ENCODE measurements at places on chromosomes 7 and 10.

DNA sequence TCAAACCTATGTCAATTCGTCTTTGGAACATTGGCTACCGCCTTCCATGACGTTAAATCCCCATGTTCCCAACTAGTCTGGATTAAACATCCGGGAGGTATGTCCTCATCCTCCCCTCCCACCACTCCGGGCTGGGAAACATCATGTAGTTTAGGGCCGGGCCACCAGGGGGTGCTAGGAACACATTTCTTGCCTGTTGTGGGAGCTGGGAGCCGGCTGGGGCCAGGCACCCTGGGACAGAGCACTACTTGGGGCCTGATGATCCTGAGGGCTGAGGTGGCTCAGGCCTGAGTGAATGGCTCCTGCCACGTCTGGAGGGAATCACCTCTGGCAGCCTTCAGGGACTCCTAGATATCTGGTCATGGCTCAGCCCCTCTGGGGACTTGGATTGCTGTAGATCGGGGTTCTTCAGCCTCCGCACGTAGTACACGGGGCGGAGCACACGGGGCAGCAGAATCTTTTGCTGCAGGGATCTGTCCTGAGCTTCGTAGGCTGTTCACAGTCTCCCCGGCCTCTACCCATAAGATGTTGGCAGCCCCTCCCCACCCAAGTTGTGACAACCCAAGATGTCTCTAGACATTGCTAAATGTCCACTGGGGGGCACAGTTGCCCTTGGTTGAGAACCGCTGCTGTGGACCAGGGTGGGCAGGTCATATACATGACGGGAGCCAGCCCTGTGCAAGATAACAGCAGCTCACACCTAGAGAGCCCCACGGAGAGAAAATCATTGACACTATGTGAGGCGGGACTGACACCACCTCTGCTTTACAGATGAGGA lies 141.2 kb upstream of the ZNF716 start:
- DNase-seq: peak; percentile 1

DNA sequence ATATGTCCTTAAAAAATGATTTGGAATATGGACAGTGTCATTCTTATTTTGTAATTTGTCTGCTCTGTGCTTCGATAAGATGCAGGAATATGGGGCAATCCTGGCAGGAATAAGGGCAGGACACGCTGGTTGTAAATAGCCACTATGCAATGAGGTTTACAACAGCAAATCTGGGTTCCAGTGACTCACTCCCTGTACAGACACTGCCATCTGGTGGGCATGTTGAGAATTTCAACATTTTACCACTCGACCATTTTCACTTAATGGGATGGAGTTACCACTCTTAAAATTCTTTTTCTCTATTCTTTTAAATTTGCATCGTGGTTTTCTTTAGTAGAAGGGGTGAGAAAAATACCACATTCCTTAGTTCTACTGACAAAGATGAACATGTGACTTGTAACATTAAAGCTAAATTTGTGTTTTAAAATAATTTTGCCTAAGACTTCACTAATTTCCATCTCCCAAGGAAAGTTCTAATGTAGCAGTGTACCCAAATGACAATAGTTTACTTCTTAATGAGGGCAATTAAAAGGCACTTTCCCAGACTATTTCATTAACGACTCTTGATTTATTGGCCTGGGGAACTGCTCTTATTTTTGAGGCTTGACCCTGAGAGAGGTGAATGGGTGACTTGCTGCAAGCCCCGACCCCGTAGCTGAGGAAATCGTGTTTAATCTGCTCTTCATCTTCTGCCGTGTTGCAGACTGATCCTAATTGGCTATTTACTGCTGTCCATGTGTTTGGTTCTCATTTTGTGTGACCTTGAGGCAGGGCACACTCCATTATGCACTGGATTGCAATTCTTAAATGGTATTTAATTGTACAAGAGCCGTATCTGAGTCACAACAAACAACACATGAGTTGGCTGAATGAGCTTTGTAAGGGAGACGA lies 173.6 kb upstream of the IMMP2L start:
- peak; percentile 27 for DNase-seq

DNA sequence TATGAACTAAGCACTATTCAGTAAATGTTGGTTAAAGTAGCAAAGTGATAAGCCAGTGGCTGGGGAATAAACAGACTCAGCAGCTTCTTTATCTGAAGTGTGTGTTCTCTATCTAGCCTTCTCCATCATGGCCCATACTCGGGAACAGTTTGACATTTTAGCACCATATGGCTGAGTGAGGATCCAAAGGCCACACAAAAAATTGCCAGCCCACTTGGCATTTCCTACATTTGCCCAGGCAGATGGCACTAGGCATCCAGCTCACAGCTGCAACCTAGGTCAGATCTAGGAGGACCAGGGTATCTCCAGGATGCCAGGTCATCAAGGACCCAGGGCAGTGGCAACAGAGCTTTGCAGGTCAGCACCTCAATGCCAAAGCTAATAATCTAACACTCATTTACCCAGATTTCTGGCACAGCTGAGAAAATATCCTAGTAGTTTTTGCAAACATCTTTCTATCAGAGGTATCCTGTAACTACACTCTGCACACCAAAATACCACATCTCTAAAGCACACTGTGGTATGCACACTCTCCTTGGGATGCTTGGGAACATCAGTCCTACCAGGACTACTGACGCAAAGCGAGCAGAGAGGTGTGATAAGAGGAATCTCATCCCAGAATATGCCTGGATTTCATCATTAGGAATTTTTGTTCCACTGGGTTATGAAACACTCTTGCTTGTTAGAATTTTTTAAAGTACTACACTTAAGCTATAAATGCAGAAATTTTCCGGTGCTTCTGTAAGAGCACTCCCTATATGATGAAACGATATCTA lies 61.7 kb downstream of the DOCK4 start:
- no peak for DNase-seq

GRCh38 chr7:56121440-56121839 lies 5.2 kb upstream of the NUPR2 start:
- DNase-seq: no peak

GRCh38 chr10:80476685-80477084 lies 22.6 kb downstream of the TSPAN14 start:
- DNase-seq: no peak

DNA sequence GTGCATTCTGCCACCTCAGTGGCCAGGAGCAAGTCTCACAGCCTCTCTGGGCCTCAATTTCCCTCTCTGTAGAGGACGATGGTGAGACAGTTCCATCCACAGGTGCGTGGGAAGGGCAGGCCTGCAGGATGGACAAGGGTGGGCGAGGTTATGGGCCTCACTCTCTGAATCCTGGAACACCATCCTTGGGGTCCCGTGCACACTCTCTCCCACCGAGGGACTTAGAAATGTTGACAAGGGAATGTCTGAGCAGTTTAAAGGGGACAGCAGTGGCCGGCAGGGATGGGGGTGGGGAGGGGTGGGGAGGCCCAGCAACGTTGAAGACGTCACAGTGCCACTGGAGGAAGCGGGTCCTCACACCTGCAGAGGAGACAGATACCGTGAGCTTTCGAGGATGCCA lies 111.5 kb downstream of the FOXL3 start:
- DNase-seq: no peak

DNA sequence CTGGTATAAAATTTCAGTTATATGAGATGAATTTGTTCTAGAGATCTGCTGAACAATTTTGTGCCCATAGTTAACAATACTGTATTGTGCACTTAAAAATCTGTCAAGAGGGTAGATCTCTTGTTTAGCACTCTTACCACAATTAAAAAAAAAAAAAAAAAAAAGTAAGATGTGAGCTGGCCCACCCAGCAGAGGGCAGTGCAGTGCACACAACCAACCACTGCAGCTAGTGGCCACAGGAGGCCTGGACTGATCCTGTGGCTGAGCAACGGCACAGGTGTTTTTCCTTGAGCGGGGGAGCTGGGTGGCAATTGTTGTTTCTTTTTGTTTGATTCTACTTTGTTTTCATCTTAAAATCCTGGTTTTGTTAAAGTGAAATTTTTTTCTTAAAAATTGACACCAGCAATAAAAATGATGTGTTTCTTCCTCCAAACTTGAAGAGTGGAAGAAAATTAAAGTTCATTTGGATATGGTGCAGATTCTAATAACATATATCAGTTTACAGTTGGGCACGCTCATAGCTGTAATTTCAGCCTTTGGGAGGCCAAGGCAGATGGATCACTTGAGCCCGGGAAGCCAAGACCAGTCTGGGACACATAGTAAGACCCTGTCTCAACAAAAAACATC lies 171.1 kb upstream of the TBX20 start:
- peak; percentile 51 for DNase-seq

DNA sequence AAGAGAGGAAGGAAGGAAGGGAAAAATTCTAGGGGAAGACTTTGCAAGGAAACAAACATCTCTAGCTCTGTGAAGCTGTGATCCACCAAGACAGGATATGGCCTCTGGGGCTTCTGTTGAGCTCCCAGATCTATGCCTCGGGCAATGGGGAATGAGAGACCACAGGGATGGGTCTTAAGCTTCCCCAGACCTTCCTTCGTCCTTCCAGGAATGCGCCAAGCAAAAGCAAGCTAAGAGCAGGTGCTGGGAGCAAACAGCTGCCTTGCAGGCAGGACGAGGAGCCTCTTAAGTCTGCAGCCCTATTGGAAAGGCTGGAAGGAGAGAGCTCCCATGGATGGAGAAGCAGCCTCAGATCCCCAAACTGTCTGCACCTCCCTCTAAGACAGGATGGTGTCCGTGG lies 21.9 kb upstream of the ELN start:
- DNase-seq: no peak

DNA sequence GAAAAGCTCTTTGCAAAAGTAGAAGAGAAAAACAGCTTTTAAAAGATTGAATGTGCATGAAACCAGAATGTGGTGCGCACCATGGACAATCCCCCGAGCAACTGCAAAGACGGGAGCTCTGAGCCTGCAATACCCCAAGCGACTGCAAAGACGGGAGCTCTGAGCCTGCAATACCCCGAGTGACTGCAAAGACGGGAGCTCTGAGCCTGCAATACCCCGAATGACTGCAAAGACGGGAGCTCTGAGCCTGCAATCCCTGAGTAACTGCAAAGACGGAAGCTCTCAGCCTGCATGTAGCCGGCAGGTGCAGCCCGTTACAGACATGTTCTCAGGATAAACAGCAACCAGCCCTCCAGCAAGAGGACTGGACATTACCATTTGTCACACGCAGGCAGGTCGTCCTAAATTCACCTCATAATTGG lies 6.2 kb downstream of the ZNF775 start:
- no peak for DNase-seq

DNA sequence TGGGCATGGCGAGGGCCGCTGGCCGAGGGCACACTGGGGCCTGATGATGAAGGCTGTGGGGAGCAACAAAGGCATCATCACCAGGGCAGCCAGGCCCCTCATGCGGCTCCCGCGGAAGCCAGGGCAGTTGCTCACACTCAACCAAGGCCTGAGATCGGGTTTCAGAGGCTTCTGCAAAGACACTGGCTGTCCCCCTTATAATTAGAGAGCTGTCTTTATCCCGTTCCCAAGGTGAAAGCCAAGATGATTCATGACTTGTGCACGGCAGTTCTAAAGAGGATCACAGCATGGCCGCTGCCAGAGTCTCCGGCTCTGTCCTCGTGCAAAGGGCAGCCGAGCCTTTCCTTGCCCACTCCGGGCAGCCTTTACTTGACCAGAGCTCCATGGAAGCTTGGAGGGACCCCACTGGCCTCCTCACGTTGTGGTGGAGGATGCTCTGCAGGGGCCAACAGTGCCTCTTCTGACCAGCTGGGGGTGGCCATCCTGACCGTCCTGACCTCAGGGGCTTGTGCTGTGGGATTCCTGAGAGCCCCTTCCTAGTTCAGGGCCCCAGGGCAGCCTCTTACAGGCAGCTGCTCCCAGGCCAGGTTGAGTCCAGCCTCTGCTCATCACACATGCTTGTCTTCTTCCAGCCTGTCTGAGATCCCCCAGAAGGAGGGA lies 82.3 kb downstream of the PRKAG2 start:
- DNase-seq: no peak

- no peak for DNase-seq
Observed at GRCh38 chr7:33965183-33965744, 59.9 kb downstream of the BMPER start.

DNA sequence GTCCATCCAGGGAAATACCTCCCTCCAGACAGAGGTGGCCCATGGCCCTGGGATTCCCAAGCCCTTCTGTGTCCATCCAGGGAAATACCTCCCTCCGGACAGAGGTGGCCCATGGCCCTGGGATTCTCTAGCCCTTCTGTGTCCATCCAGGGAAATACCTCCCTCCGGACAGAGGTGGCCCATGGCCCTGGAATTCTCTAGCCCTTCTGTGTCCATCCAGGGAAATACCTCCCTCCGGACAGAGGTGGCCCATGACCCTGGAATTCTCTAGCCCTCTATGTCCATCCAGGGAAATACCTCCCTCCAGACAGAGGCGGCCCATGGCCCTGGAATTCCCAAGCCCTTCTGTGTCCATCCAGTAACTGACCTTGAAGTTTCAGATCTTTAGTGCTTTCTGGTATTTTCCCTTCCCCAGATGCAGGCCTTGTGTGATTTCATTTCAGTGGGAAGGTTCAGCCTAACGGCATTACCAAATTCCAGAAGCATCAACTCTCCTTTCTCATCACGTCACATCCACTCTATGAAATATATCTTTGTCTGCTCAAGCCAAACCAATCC lies 28.8 kb upstream of the DIP2C start:
- no peak for DNase-seq

DNA sequence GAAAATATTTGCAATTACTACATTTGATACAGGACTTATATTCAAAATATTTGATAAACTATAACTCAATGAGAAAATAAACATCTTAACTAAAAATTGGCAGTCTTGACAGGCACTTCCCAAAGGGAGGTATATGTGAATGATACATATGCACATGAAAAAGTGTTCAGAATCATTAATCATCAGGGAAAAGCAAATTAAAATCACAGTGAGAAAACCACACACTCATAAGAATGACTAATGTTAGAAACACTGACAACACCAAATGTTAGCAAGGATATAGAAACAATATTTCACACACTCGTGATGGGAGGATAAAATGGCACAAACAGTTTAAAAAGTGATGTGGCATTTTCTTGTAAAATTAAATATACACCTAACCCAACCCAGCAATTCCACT lies 4.1 kb upstream of the VPS26A start:
- DNase-seq: no peak

- no peak for DNase-seq
Observed at GRCh38 chr7:117588352-117588794, 108.5 kb downstream of the CFTR start.

DNA sequence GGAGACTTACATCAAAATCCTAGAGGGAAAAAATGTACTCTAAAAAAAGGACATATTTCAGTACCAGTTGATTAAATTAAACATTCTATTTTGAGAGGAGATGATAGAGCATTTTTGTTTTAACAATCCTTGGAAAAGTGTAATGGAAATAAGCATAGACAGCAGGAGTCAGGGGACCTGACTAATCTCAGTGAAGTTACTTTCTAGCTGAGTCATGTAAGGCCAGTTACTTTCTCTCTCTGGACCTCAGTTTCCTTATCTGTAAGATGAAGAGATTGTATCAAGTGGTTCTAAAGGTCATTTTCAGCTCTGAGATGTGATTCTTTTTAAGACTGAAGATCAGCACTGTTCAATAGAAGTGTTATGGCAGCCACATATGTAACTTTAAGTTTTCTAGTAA lies 44.1 kb downstream of the VTI1A start:
- DNase-seq: no peak

GRCh38 chr10:5595591-5595990 lies 70.8 kb downstream of the ASB13 start:
- DNase-seq: no peak

- peak; percentile 100 for DNase-seq
Observed at GRCh38 chr7:44581879-44582603, at the start of gene TMED4. Gene TMED4, minus strand, starts transcription at chr7:44582231. Its CDS starts 25 bp downstream, at chr7:44582206.

- DNase-seq: no peak
Observed at GRCh38 chr10:13820119-13820963, 233.6 kb downstream of the PRPF18 start.
